NCI-H2171 (cell line): ENCODE measurements at places on chromosomes 4 and X.

- DNase-seq: no peak
Observed at GRCh38 chrX:120514236-120514635, 45.1 kb upstream of the LAMP2 start.

- no peak for DNase-seq
Observed at GRCh38 chr4:189304167-189304566, 636.5 kb upstream of the FRG1 start.

GRCh38 chrX:12080265-12080664 is 58.0 kb upstream of the FRMPD4 start:
- no peak for DNase-seq

DNA sequence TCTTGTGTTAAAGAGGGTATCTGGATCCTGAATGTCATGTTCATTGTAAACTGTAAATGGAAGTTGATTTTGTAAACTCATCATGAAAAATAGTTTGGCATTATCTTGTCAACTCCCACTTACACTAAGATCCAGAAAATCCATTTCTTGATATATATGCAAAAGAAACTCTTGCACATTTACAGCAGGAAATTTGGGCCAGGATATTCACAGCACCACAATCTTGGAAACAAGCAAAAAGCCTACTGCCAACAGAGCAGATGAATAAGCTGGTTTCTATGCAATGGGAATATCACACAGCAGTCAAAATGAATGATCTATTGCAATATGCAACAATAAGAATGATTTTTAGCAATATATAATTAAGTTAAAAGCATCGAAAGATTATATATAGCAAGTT is 8.6 kb downstream of the GABRA4 start:
- DNase-seq: no peak

GRCh38 chr4:185293202-185293601 is 83.8 kb downstream of the SNX25 start:
- no peak for DNase-seq

DNA sequence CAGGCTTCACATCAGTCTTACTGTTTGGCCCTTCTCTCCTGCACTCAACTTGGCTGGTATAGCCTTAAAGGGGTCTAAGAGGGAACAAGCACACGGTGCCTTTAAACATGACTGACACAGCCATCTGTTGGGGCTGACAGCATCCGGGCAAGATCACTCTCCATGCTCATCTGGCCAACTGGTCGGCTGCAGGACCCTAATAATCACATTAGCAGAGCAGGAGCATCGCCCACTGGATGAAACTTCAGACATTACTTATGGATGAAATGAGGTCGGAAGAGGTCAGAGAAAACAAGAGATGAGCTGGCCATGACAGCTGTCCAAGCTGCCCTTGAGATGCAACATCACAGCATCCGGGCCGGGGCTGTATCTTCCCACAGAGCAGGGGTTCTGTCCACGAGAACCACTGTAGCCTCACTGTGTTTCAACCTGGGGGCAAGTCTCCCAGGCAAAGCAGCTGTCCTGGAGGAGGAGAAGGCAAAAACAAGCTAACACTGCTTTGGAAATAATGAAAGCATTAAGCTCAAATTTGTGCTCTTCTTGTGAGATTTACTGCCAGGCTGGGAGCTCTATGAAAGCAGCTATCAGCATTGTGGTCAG is 94.4 kb upstream of the TTC29 start:
- no peak for DNase-seq

DNA sequence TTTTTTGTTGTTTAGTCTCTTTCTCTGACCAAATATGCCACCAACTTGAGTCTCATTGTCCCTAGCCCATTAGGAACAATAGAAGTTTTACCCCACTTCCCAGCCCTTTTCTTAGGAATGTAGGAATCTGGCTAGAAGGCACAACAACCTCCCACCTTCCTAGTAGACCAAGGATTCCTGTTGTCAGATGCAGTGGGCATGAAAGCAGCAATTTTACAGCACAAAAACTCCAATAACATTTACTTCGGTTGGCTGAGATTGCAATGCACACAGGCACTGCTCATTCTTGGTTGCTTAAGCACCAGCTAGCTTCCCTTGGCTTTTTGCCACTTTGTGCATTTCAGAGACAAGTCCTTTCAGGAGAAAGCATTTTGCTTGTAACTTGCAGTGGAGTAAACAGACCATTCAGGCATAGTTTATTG is 312.8 kb downstream of the TENM3 start:
- peak; percentile 11 for DNase-seq

DNA sequence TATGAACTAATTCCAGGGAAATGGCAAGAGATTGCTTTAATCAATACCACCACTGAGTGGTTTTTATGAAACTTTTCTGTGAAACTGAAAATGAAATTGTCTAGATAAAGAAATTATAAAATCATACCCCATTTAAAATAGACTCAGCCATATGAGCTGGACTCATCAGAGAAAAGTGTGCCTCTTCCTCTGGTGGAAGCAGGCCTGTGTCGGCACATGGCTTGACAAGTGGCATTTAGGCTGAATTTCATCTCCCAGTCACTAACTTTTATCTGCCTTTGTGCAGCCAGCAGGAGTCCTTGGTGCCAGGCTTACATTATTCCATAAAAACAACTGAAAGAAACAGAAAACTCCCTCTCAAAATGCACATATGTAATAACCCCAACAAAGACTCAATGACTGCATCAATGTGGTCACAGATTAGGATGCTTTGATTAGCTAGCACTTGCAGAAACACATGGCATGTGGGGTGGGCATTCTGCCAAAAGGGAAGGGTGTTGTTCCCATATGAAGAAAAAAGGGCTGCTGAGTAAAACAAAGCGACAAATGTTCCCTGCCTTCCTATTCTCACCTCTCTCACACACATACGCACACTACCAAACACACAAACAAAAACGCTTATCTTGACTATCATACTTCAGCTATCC is 232.3 kb downstream of the PABPC4L start:
- peak; percentile 53 for DNase-seq

- DNase-seq: no peak
Observed at GRCh38 chr4:150072471-150072870, 5.8 kb upstream of the DCLK2 start.

- DNase-seq: no peak
Observed at GRCh38 chr4:2301806-2302205, 39.9 kb upstream of the MXD4 start.

- DNase-seq: no peak
Observed at GRCh38 chr4:25370242-25370641, 6.8 kb upstream of the ANAPC4 start.
